Pancreas (tissue), 10 donors: ENCODE measurements at places on chromosomes 16 and 17.

GRCh38 chr16:10312784-10313724 lies 72.8 kb upstream of the ATF7IP2 start:
- no peak for DNase-seq

DNA sequence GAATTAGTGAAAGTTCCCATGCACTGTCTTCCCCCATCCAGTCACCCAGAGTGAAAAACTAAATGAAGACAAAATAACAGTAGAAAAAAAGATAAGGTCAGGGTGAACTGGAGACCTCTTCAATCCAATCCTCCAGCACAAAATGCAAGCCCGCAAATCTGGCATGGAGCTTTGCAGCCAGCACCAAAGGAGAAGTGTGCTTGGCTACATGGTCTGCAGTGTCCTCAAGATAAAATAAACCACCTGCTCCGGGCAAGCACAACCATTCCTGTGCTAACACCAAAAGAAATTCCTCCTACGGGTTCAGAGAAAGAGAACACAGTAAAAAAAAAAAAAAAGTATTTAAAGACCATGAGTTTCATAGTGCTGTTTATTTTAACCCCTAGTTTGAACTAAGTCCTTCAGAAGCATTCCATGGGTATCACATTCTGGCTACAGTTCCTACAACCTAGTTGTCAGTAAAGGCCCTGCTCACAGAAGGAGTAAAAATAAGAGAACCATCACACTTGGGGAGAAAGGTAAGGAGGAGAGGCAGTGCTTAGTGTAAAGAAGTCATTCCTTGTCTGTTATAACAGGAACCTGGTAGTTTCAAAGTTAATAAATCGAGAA lies 109.1 kb downstream of the GAS7 start:
- DNase-seq, result no peak

DNA sequence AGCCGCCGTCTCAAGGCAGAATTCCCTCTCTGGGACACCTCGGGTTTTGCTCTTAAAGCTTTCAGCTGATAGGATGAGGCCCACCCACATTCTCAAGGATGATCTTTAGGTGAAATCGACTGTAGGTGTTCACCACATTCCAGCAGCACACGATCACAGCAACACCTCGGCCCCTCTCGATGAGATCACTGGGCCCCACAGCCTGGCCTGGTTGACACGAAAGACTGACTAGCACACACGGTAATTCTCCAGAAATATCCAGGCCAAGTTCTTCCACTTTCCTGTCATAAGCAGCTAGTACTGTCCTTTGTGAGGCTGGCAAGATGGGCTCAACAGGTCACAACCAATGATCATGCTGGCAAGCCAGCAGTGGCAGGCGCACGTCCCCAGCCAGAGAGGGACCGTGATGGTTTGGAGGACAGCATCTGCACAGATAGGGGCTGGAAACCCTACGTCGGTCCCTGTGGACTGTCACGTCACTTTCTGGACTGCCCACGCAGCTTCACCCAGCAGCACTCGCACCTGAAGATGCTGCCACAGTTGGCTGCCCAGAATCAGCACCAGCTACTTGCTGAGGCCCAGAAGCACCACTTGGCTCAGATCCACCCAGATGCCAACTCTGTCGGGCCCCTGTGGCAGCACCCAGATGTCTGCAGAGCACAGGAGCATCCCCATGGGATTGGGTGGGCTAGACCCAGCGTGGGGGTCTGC lies 17.4 kb downstream of the TMC6 start:
- DNase-seq, result peak; percentile 21

GRCh38 chr16:54677308-54677950 lies 253.2 kb upstream of the IRX5 start:
- DNase-seq, result no peak

DNA sequence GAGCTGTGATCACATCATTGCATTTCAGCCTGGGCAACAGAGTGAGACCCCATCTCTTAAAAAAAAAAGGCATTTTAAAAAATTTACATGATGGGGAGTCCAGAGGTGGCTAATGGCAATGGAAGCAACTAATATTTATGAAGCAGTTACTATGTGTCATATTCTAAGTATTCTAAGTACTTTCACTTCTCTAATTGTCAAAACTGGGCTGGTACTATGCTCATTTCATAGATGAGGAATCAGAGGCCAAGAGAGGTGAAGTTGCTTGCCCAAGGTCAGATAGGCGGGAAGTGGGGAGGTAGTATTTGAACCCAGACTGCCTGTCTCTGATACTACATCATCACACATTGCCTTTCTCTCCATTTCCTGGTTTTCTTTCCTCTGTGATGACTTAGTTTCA lies 50.7 kb downstream of the SLC5A11 start:
- DNase-seq, result no peak

DNA sequence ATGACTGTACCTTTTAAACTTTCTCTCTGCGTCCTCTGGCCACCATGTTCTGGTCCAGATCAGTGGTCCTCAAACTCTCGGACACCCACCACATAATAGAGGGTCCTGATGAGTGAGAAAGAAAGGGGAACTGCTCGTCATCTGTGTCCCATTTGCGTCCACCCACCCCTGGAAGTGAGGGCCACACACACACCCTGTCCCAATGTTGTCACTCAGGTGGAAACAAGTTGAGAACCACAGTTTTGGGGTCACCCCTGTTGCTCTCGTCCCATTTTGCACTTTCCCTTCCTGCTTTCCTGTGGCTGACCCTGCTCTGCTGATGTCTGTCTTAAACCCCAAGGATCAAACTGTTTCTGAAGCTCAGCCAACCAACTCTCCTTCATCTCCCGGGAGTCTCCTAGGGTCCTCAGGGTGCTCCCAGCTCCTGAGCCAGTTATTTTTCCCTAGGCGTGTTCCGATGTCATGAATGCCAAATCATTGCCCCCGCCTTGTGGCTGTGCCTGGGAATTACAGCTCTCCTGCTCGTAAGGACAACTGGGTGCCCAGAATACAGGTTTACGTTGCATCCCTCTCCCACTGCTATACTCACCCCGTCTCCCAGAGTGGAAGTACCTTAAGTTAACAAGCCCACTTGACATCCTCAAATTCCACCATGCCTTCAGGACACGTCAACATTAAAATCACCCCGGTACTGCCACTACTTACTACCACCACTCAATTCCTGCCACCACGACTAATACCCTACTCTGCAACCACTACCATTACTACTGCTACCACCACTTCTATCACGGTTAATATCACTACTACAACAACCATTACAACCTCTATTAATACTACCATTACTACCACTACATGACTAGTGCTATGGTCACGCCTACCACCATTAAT lies 26.0 kb upstream of the HNF1B start:
- DNase-seq, result peak; percentile 86

DNA sequence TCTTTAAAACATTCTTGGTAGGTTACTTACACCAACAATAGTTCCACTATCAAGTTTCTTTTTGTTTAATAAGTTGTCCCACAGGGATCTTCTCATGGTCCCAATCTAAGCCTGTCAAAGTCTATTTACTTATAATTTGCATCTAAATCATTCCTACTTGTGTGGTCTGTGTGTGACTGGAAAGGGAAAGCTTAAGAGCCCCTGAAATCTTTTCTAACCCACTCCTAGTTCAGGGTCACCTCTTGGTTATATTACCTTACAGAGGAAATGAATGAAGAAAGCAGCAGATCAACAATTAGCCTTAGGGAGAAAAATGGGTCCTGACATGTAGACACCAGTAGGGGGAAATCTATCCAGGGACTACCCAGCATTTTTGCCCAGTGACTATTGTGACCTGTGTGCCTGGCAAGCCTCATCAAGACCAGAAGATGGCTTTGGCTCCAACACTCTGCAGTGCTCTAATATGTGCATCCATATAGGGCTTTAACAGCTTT lies 110.4 kb upstream of the HAS3 start:
- DNase-seq, result no peak

GRCh38 chr17:71229070-71229469 lies 891.8 kb upstream of the SOX9 start:
- DNase-seq, result no peak

DNA sequence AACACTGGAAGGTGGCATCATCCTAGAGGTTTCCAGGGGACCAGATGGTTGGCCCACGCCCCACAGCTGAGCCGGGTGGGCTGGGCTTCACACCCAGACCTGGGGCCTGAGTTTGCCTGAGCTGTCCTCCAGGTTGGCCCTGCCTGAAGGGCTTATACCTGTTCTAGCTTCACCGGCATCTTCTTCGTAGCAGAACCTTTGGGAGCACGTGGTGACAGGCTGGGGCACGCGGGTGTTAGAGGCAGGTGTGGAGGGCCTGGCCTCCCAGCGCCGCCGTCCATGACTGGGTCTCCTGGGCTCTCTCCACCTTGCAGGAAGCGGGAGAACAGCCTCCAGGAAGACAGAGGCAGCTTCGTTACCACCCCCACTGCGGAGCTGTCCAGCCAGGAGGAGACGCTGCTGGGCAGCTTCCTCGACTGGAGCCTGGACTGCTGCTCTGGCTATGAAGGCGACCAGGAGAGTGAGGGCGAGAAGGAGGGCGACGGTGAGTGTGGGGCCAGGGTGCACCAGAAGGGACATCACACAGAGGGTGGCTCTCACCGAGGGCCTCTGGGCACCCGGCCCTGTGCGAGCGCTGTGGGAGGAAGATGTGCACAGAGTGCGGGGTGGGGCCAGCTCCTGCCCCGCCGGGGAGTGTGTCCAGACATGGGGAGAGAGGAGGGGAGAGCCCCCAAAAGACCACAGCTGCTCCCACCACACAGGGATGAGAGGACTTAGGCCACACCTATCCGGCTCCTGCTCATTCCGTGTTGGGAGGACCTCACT lies 4.6 kb upstream of the TEDC2 start:
- DNase-seq, result no peak

- peak; percentile 50 for DNase-seq
Observed at GRCh38 chr17:28524476-28525424, 18.6 kb downstream of the FOXN1 start.

- no peak for DNase-seq
Observed at GRCh38 chr17:17792551-17793377, 44.0 kb downstream of the SREBF1 start.

- no peak for DNase-seq
Observed at GRCh38 chr17:82566129-82566960, 46.8 kb downstream of the FOXK2 start.

DNA sequence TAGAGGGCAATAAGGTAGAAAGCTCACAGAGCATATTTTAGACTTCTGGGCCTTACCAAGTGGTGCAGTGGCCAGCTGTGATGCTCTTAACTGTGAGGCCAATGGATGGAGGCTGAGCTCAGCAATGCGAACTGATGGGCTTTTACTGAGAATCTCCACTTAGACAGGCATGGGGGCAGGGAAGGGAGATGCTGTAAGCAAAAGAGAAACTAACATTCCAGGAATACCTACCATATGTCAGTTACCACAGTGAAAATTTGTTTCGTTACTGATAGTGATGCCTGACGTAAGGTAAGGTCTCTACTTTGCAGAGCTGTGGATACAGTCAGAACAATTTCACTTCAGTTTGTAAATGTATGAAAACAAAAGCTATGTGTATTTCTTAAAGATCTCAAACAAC lies 250.6 kb upstream of the ZFHX3 start:
- DNase-seq, result no peak

DNA sequence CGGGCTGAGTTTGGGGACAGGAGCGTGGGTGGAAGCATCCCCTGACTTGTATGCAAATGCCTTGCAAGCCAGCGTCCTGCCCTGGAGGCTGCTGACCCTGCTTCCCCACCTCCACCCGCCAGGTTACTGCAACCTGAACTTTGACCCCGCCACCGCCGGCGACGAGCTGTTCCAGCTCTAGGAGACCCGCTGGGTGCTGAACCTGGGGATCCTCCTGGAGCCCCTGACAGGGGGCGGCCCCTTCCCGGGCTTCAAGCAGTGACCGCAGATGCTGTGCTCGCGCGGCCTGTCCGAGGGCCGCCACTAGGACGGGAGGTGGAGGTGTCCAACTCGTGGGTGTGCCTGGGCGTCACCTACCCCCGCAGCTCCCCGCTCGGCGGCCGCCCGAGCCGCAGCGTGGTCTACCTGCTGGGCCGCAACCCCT lies 10.7 kb upstream of the SLC16A5 start:
- DNase-seq, result no peak

- DNase-seq, result no peak
Observed at GRCh38 chr16:85622683-85623082, 9.6 kb downstream of the GSE1 start.

- DNase-seq, result no peak
Observed at GRCh38 chr16:86631444-86631843, 53.1 kb downstream of the FOXL1 start.

DNA sequence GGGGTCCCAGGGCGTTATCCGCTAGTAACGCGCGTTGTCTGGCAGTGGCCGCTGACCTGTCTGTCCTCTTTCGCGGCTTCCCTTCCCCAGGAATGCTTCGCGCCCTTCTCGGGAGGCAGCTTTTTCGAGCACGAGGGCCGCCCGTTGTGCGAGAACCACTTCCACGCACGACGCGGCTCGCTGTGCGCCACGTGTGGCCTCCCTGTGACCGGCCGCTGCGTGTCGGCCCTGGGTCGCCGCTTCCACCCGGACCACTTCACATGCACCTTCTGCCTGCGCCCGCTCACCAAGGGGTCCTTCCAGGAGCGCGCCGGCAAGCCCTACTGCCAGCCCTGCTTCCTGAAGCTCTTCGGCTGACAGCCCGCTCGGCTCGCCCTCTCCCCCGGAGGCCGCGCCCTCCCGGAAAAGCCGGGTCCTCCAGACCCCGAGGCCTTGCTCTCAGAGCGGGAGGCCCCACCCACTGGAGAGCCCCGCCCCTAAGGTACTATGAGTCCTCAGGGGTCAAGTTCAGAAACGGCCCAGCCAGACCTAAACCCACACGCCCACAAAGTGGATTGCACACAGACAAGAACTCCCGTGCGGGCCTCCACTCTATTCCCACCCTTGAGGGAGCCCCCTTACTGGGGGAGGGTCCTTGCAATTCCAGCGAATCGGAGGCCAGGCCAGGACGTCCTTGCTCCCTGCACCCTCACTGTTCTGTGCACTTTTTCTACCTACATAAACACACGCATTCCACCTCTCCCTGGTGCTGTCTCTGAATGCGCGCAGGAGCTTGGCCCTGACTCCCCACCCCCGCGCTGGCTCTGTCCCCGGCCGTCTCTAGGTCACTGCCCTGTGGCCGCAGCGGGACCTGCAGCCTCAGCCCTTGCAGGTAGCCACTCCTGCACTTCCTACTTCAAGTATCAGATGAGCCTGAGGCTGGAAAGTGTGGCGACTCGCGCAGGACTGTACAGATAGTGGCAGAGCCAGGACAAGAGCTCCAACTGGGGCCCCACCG lies 5.4 kb upstream of the SLC5A2 start:
- peak; percentile 83 for DNase-seq

DNA sequence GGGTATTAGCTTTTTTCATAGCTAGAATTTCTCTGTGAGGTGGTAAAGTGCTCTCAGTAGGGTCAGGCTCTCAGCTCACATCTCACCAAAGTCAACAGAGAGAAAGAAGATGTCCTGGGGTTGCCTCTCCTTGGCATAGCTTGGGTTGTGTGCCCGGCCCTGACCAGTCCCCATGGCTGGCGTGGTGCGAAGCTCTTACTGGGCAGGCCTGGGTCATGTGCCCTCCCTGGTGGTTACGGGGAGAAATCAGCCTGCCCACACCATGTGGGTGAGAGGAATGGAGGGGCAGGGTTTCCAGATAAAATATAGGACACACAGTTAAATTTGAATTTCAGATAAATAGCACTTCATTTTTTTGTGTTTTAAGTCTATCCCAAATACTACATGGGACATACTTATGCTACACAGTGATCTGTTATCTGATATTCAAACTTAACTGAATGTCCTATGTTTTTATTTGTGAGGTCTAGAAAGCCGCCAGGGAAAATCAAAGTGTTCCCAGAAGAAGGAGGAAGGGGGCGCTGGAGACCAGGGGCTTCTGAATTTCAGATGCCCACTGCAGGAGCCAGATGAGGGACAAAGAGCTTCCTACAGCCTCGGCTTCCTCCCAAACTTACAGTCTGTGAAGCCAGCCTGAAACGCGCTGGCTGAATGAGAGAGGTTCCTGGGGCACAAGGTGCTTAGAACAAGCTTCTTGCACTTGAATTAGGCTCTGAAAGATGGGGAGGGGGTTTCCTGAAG lies 45.4 kb downstream of the NKD1 start:
- DNase-seq, result no peak

- DNase-seq, result no peak
Observed at GRCh38 chr17:5694551-5694950, 110.2 kb upstream of the NLRP1 start.
